Activated CD8-positive, alpha-beta T cell treated with anti-CD3 and anti-CD28 coated beads for 36 hours (primary cell): ENCODE measurements at places on chromosomes 5 and 9. TPM values are rescaled to one million over a fixed set of nuclear protein-coding genes. Genes with fewer than 3 reads are reported as not detected.
A peak's percentile ranks its signal among the peaks of the same experiment; 100 is the strongest.

GRCh38 chr9:70044490-70045307 lies 1.1 kb downstream of the MAMDC2 start:
- H3K27me3 ChIP-seq = peaks cover 48% of the 10 kb centered on the region
- peaks cover 3% of the 10 kb centered on the region for H3K4me1 ChIP-seq
- peak; percentile 12 for DNase-seq
- H3K36me3 ChIP-seq = no peaks in the 10 kb centered on the region
- H3K27ac ChIP-seq = no peak overlapping the region

DNA sequence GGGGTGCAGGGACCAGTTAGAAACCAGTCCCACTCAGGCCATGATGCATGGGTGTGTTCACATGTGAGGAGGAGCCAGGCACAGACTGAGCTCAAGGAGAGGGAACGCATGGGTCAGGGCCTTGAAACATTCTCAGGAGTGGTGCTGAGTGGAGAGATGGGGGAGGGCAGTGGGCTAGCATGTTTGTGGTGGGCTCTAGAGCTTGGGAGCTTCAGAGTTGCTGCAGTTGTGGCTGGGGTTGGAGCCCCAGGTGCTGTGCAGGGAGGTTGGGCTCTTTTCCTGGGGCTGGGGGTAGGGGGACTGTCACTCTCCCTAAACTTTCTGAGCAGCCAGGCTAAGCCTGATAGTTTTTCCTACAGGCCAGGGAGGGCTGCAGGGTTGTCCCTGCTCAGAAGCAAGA lies 95.4 kb downstream of the DAB2IP start:
- H3K4me1 ChIP-seq = peaks cover 17% of the 10 kb centered on the region
- no peaks in the 10 kb centered on the region for H3K36me3 ChIP-seq
- DNase-seq = no peak
- no peaks in the 10 kb centered on the region for H3K27me3 ChIP-seq

DNA sequence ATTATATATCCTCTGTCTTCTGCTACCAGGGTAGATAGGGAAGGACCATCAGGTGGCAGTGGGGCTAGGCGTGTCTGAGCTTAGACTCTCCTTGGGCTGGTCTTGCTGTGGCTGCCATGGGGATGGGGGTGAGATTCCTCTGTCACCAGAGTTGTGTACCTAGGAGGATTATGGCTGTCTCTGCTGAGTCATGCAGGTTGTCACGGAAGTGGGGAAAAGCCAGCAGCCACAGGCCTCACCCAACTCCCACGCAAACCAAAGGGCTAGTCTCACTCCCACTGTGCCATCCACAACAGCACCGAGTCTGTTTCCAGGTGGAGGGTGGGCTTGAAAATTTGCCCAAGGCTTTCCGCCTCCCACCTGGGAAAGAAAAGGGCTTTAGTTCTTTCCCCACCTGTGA lies 476.1 kb downstream of the CYLC2 start:
- no peak for DNase-seq
- H3K27ac ChIP-seq = no peak overlapping the region
- H3K4me1 ChIP-seq = no peaks in the 10 kb centered on the region
- no peak overlapping the region for H3K4me3 ChIP-seq
- no peaks in the 10 kb centered on the region for H3K27me3 ChIP-seq
- H3K36me3 ChIP-seq = no peaks in the 10 kb centered on the region

SLCO4C1 gene
- total RNA-seq = 0.45 TPM

- H3K27me3 ChIP-seq = peaks cover 5% of the 10 kb centered on the region
- no peaks in the 10 kb centered on the region for H3K36me3 ChIP-seq
- no peak overlapping the region for H3K27ac ChIP-seq
- no peak for DNase-seq
These were observed 29.5 kb downstream of the SLC25A46 start for GRCh38 chr5:110768138-110768860.

DNA sequence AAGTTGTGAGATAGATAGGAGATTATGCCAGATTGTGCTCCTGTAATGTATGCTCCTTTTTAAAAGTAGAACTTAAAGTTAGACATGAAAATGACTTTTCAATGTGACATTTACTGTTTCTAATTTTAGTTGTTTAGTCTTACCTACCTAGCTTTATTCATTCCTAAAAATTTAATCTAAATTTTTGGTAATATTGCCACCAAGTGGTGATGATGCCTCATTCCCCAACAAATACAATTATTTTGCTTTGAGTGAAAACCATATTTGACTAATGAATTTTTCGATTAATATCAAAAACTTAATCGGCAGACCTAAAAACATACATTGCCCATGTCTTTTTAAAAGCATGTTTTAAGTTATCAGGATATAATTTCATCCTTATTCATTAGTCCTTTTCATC lies 25.6 kb downstream of the PPWD1 start:
- H3K27me3 ChIP-seq = no peaks in the 10 kb centered on the region
- no peak overlapping the region for H3K4me3 ChIP-seq
- H3K27ac ChIP-seq = no peak overlapping the region
- DNase-seq = no peak
- H3K36me3 ChIP-seq = peaks cover 22% of the 10 kb centered on the region
- H3K4me1 ChIP-seq = no peaks in the 10 kb centered on the region

DYNC2I2 gene
- total RNA-seq = 25.6 TPM

GRCh38 chr5:179759581-179760551 lies 27.2 kb downstream of the MAML1 start:
- no peaks in the 10 kb centered on the region for H3K27me3 ChIP-seq
- H3K4me1 ChIP-seq = peaks cover 52% of the 10 kb centered on the region
- peak overlapping the region; percentile 1 for H3K4me3 ChIP-seq
- H3K36me3 ChIP-seq = peaks cover 4% of the 10 kb centered on the region

- no peak overlapping the region for H3K27ac ChIP-seq
- H3K27me3 ChIP-seq = no peaks in the 10 kb centered on the region
- no peak overlapping the region for H3K4me3 ChIP-seq
- DNase-seq = no peak
- H3K4me1 ChIP-seq = no peaks in the 10 kb centered on the region
These were observed 47.5 kb upstream of the NRARP start for GRCh38 chr9:137349471-137350033.

LCN15 gene
- total RNA-seq = not detected
